ENCODE measurements at places on chromosomes 11 and 22. TPM values are rescaled to one million over a fixed set of nuclear protein-coding genes. Genes with fewer than 3 reads are reported as not detected.

DNA sequence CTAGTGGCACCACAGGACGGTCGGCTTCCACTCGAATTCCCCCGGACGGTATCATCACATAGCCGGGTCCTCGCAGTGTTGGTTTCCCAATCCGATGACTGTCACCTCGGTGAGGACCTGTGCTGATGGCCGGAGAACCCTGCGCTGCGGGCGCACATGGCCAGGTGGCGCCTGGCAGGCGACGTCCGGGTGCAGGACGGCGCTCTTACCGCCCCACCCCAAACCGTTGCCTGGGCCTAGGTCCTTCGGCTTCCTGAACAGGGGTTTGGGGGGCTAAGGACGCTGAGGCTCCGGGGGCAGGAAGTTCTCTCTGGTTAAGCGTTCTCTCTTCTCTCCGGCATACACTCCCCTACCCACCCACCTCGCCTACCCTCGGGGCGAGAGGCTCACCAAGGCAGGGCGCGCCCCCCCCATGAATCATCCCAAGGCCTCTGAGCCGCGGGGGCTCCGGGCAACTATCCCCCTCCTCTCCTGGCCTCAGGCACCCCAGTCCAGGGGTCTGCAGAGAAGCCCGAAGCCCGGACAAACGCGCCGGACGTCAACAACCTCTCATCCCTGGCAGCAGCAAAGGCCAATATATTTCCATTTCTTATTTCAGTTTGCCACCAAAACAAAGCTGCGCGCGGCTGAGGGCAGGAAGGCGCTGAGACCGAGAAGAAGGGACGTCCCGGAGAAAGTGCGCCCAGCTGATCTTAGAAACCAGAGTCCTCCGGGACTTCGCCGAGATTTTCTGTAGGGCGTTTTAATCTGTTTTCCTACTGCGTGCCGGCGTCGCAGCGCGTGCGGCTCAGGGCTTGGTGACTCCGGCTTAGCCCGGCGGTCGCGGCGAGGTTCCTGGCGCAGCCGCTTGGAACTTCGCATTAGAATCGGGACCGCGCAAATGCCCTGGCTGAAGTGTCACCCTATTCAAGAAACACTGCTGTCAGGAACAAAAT is 5.6 kb downstream of the ALX4 start:
- no peak for DNase-seq

DNA sequence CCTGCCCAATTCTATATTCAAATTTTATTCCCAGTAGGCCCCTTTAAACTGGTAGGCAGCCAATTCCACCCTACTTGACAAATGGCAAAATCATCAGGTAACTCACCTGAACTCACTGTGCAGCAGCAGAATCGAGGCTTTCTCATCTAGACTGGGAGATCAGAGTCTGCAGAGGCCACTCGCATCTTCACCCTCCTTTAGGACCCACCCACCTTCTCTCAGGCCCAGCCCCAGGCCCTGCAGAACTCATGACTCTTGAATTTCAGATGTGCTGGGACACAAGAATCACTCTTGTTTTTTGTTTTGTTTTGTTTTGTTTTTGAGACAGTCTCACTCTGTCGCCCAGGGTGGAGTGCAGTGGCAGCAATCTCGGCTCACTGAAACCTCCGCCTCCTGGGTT is 38.8 kb downstream of the MICAL3 start:
- no peak for DNase-seq

DNA sequence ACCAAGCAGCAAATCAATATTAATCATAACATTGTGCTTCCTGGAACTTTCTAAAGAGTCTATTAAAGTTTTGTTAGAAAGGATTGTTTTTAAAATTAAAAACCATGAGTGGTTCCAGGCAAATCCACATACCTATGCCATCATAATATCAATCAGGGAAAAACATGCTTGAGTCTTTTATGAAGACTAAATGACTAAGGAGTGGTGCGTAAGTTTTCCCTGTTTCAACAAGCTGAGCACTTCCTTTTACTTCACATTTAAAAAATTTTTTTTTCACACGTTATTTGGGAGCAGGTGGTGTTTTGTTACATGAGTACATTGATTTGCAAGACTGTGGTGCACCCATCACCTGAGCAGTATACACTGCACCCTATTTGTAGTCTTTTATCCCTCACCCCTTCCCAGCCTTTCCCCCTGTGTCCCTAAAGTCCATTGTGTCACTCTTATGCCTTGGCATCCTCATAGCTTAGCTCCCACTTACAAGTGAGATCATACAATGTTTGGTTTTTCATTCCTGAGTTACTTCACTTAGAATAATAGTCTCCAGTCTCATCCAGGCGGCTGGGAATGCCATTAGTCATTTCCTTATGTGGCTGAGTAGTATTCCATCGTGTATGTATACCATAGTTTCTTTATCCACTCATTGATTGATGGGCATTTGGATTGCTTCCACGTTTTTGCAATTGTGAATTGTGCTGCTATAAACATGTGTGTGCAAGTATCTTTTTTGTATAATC is 1190.3 kb upstream of the RAG2 start:
- DNase-seq: no peak

- peak; percentile 63 for DNase-seq
Measured at GRCh38 chr11:36265793-36266628, 23.2 kb downstream of the COMMD9 start.

GRCh38 chr22:39935612-39936011 is 24.6 kb upstream of the TMA7B start:
- DNase-seq: no peak

- no peak for DNase-seq
Measured at GRCh38 chr11:11876458-11876857, 34.7 kb downstream of the USP47 start.

DNA sequence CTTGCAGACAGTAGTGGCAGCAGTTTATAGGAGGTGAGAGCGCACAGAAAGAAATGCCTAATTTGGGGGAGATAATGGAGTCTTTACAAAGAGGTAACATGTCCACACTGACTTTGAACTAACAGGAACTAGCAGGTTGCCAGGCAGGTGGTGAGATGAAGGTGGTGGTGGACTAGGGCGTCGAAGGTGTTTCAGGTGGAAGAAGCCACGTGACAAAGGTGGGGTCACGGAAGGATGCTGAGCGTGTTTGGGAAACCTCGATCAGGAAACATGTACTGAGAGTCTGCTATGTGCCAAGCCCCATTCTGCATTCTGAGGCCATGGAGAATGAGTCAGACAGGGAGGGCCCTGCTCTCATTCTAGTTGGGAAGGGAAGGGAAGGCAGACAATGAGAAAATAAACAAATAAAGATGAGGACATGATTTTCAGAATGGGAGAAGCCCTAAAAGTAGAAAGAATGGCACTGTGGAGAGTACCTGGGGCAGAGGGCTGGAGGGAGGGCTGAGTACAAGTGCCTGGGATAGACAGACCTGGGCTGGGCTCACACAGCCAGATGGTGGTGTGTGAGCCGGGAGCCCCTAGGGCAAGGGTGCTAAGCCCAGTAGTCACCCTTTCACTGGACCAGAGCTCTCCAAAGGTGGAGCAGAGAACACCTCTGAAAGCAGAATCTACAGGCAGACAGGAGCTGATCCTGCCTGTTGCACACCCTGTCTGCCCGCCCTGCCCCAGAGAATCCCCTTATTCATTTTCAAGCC is 16.2 kb upstream of the NNMT start:
- DNase-seq: no peak

DNA sequence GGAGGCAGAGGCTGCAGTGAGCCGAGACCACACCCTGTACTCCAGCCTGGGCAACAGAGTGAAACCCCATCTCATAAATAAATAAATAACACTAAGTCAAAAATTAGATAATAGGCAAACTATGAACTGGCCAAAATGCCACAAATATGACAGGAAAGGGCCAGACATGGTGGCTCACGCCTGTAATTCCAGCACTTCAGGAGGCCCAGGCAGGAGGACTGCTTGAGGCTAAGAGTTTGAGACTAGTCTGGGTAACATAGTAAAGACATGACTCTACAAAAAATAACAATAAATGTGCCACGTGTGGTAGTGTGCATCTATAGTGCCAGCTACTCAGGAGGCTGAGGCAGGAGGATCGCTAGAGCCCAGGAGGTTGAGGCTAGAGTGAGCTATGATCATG is 19.9 kb downstream of the SEC14L6 start:
- no peak for DNase-seq

GRCh38 chr22:19118329-19118880 is 3.8 kb downstream of the DGCR2 start:
- no peak for DNase-seq

- no peak for DNase-seq
Measured at GRCh38 chr22:36149441-36149840, 11.1 kb downstream of the APOL3 start.

GRCh38 chr11:26706181-26706580 is 15.7 kb downstream of the SLC5A12 start:
- no peak for DNase-seq

DNA sequence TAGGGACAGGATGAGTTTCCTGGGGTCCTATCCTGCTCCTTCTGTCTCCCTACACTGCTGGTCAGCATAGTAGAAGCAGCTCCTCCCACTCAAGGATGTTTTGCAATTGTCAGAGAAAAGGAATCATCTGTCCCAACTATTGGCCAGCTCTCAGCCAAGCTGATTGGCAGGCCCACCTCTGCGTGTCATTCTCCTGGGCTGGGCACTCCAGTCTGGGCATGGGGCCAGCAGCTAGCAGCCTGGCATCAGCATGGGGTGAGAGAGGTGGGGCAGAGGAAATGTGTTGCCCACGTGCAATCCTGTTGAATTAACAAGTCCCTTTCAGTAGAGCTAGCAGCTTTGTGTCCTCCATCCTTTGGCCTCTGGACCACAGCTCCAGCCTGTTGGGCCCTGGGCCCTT is 14.1 kb downstream of the ANKK1 start:
- no peak for DNase-seq

DNA sequence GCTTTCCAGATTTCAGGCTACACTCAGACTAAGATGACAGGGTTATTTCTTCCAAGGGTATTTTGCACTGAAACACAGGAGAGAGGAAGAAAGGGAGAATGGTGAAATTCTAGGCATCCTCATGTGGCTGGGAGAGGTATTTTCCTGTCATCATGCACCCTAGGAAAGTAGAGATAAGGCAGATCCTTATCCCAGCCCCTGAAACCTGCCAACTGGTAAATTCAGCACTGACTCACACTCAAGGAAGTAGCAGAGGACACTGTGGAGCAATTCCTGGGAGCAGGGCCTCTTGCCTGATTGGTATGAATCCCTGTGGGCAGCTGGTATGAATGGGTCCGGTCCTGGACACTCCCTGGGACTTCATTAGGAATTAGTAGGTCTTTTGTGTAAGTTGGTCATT is 37.6 kb upstream of the SLC5A1 start:
- DNase-seq: no peak

- no peak for DNase-seq
Measured at GRCh38 chr11:84164728-84165127, 878.6 kb upstream of the CCDC90B start.

DNA sequence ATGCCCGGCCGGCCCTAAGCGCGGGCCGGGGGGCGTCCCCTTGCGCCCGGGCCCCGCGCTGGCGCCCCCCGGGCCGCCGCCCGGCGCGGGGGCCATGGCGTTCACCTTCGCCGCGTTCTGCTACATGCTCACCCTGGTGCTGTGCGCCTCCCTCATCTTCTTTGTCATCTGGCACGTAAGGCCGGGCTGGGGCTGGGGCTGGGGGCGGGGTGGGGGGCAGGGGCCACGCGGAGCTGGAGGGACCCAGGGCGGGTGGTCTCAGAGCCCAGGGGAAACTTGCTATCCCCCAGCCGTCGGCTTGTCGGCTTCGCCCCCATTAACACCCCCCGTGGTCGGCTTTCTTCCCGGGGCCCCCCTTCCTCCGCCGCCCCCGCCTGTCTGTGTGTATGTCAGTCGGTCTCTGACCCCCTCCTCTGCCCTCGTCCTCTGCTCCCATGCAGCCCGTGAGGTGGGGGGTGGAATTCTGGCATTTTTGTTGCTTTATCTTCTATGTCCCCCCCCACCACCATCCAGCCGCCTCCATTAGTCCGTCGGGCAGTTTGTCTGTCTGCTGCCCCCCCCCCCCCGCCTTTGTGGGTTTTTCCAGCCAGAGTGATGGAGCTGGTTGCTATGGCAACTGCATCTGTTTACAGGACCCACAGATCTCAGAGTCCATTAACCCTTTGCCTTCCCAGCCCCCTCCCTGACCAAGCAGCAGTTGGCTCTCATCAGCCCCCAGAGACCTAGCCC is 552 bp downstream of the CNIH2 start:
- DNase-seq: peak; percentile 42

DNA sequence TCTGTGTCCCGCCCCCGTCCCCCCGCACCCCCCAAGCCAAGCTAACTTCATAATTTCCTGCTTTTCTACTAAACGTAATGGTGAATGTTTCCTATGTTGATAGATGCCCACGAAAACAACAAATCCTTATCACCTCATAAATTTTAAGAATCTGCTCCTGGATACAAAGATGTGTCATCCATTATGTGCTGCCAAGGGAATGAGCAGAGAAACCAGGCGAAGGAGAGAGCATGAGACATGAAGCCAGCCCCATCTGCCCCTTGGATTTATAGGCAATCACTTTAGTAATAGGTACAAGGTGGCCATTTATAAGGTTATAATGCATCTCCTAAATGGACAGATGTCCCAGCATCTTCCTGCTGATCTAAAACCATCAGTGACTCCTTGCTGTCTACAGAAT is 30.3 kb downstream of the LAYN start:
- no peak for DNase-seq

DNA sequence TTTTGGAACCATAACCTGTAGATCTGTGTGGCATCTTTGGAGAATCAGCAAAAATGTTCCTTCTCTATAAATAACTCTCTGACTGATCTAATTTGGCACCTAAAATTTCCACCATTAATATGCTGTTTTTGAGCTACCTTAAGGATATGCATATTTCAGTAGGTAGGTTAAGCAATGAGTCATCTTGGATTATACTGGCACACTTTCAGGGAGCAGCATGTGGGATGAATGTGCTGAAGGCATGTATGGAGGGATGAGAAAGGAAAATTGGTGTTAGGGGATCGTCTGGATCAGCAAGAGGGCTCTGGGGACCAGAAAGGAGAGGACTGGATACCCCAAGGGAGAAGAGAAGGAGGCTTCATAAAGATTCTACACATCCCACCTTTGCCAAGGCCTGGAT is 44.6 kb upstream of the ELF5 start:
- no peak for DNase-seq

The SPA17 gene
- total RNA-seq: 1.3 TPM

The UBQLN3 gene
- total RNA-seq: 0.79 TPM

The ADM2 gene
- total RNA-seq: 0.24 TPM

The SCGB1D2 gene
- not detected for total RNA-seq

The GATD1 gene
- total RNA-seq: 28.5 TPM

Data from ovary (tissue), 10 donors.